Neural progenitor cell (in vitro differentiated cells): ENCODE measurements at places on chromosomes 4 and X.

- no peak for DNase-seq
These were observed 65.6 kb downstream of the UBA6 start for GRCh38 chr4:67635331-67635730.

GRCh38 chr4:60039908-60040307 lies 1160.2 kb upstream of the ADGRL3 start:
- DNase-seq: no peak

GRCh38 chr4:113057891-113058290 lies 8.4 kb downstream of the ANK2 start:
- DNase-seq: no peak

DNA sequence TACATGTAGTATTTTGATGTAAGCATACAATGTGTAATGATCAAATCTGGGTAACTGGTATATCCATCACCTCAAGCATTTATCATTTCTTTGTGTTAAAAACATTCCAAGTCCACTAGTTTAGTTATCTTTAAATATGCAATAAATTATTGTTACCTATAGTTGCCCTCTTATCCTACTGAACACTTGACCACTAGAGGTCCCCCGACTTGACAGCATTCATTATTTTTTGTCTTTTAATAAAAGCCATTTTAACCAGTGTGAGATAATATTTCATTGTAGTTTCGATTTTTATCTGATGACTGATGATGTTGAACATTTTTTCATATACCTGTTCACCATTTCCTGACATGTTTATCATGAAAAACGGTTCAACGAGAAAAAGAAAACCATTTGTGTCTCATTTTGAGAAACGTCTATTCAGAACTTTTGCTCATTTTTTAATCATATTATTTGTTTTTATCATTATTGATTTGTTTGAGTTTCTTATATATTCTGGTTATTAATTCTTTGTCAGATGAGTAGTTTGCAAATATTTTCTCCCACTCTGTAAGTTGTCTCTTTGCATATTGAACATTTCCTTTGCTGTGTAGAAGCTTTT lies 199.0 kb upstream of the CXXC4 start:
- no peak for DNase-seq

DNA sequence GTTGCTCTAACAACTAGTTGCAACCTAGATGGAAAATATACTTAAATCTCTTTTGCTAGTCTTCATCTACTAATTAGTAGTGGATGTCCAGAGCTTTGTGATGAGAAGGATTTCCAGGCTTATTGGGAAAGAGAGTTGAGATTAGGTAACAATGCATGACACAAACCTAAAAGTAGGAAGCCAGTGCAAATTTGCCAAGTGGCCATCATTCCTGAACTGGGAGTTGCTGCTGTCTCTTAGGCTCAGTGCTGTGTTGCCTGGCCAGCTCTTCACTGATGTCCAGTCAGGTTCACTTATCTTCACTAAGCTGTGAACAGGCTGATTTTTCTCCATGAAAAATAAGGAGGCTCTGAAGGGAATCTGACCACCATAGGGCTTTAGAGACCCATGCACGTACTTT lies 105.6 kb upstream of the AMOT start:
- DNase-seq: no peak

GRCh38 chr4:1236103-1236641 lies 12.8 kb downstream of the CTBP1 start:
- DNase-seq: no peak

- DNase-seq: no peak
These were observed 11.3 kb downstream of the YTHDC1 start for GRCh38 chr4:68338625-68339024.

- DNase-seq: no peak
These were observed 63.3 kb downstream of the GPAT3 start for GRCh38 chr4:83599183-83599582.

DNA sequence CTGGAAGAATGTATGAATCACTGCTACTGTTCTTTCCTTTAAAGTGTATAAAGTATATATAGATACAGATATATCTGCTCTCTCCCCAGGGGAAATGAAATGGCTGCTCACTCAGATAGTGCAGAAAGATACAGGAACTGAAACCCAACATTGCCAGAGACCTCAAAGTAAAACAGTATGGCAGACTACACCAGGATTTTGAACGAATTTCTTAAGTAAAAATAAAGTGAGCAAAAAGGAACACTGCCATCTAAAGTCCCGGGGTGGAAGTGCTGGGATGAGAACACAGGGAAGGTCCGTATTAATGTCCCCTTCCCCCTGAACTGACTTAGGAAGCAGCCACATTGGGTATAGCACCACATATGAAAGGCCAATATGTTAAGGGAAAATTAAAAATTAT lies 93.4 kb downstream of the TMA16 start:
- no peak for DNase-seq

GRCh38 chrX:130877892-130878341 lies 25.1 kb downstream of the ENOX2 start:
- no peak for DNase-seq

GRCh38 chrX:140917354-140918115 lies 84.9 kb upstream of the SPANXB1 start:
- DNase-seq: no peak

- DNase-seq: peak; percentile 94
These were observed at the start of gene PPA2 for GRCh38 chr4:105473324-105474098. PPA2 (minus strand) TSS chr4:105474062; CDS start chr4:105474050, 12 bp downstream.

DNA sequence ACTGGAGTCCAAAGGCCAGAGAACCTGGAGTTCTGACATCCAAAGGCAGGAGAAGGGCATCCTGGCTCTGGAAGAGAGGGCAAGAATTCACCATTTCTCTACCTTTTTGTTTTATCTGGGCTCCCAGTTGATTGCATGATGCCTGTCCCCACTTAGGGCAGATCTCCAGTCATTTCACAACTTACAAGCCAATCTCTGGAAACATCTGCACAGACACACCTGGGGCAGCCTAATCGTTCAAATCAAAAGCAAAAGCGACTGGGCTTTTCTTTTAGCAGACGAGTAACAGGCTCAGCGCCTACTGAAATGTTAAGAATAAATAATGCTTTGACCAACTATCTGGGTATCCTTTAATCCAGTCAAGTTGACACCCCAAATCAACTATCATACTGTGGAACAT lies 136.0 kb upstream of the NPY2R start:
- no peak for DNase-seq

- DNase-seq: peak; percentile 59
These were observed 23.5 kb downstream of the RAP1GDS1 start for GRCh38 chr4:98284640-98285046.

DNA sequence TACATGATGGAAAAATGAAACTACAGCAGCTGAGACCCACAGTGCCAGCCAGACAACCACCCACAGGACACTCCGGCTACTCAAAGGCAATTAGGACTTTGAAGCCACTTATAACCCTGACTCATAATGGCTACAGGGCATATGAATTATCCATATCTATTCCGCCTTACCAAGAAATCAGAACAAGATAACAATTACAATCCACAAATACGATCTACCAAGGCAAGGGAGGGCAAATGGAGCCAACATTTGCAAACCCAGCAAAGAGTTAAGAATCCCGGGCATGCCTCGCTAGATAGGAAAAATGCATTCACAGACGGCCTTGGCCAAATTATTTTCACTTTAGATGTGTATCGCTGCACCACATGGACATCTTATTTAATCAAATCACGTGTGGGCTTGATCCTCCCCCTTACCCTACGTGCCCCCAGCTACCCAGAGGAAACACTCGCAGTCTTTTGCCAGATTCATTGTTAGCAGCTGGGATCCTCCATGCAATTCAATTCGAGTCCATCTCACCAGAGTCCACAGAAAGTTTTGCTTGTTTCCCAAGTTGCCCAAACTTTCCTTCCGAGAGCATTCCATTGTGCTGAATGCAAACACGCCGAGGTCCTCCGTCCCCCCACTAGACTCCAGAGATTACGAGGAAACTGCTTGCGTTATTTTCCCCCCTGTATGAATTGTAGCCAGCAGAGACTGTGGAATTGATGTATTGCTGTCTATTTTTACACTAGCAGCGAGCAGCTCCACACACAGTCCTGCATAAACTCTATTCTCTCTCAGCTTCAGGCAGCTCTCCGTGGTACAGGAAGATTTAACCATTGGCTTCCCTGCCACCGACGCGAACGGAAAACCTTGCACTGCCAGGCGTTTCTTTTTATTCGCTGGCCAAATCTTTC lies 1.2 kb downstream of the PPARGC1A start:
- peak; percentile 29 for DNase-seq

DNA sequence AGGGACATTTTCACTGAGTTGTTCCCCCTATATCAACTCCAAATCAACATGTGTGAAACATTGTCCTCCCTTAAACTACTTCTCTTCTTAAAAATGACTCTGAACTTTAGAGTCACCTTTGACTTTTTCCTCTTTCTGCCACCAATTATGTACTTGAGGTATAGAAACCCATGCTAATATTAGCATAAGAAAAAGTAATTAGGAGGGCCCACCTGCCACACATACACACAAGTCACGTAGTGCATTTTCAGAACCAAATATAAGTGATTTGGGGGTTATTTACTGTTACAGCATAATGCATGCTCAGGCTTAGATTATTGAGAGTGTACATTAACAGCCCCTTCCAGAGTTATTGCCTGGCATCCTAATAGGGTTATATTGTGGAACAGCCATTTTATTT lies 432.7 kb downstream of the ZIC3 start:
- DNase-seq: no peak

DNA sequence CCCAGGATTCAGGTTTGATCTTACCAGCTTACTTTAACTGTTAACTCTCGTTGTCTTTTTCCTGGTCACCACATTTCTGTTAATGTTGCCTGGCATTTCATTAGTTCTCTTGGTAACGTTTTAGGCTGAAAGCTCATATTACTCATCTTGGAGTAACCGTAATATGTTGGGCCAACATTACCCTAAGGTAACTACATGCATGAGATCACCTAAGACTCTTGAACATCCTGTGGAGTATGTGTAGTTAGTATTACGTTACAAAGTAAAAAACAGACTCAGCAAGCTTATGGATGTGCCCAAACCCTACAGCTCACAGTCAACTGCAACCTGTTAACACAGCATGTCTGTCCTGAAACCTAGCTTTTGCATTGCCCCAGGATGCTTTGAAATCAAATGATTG lies 203.3 kb upstream of the HS3ST1 start:
- DNase-seq: no peak

- no peak for DNase-seq
These were observed 34.7 kb downstream of the MSL3 start for GRCh38 chrX:11792461-11793421.

- DNase-seq: no peak
These were observed 219.0 kb upstream of the GIMD1 start for GRCh38 chr4:106587558-106587957.

DNA sequence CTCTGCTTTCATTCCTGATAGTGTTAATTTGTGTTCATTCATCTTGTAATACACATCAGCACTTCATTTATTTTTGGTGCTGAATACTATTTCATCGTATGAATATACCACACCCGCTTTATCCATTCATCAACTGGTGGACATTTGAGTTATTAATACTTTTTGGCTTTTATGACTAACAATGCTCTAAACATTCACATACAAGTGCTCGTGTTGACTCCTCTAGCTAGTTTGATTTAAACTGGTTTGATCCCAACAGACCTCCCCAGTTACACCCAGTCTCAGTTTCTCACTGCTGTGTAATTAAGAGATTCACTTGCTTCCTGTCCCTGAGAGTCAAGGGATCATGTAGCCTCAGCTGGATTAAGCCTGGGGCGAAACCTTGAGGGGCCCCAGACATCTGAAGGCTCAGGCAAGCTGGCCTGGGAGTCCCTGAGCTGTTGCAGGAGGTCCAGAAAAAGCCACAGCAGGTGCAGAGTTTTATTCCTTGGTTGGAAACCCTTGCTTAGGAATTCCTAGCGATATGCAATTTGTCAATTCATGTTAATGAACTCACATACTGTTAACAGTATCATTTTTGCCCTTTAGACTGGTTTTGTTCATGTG lies 52.8 kb upstream of the CLDN24 start:
- DNase-seq: peak; percentile 41

DNA sequence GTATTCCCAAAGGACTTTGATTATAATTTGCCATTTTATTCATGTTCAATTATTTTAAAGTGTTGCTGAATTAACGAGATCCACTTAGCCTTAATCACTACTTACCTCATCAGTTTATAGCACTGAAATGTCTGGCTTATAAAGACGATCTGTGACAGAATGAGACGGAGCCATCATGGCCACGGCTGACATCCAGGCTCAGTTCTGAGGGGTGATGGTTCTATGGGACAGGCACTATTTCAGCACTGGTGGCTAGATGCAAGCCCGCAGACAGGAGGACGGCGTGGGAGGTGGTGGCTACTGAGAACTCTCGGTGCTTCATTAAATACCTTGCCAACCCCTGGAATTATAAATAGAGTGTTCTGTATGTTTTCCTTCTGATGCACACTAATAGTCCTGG lies 1084.2 kb upstream of the TENM3 start:
- DNase-seq: no peak

- peak; percentile 24 for DNase-seq
These were observed 27.3 kb upstream of the JADE1 start for GRCh38 chr4:128782076-128782715.

- no peak for DNase-seq
These were observed 43.4 kb downstream of the ING2 start for GRCh38 chr4:183548306-183548705.

GRCh38 chrX:130645955-130646583 lies 244.3 kb downstream of the RBMX2 start:
- no peak for DNase-seq
